Colonic mucosa (tissue), 4 donors: ENCODE measurements at places on chromosomes 6 and 20. TPM values are rescaled to one million over a fixed set of nuclear protein-coding genes. Genes with fewer than 3 reads are reported as not detected.

GRCh38 chr6:53244958-53245357 lies 96.3 kb upstream of the GCM1 start:
- no peak for DNase-seq

DNA sequence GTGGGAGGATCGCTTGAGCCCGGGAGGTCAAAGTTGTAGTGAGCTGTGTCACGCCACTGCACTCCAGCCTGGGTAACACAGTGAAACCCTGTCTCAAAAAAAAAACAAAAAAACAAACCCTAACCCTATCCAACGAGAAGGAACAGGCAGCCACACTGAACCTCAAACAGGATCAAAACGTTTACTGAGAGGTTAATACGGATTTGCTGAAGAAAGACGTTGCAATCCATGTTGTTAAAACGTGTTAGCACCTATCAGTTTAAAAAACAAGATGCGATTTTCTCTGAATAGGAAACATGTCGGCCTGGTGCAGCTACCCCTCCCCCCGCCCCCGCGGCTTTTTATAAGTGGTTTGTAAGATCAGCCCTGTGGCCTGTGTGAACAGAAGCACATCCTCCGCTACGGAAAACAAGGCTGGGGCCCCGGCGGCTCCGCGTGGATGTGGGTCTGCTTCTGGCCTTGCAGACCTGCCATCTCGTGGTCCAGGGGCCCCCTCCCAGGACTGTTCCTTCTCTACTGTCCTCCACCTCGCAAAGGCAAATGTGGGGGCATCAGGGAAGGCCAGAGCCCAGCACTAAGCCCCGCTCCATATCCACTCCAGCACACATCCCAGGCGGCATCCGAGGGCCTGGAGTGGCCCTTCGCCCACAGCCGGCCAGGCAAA lies 11.4 kb downstream of the SLC2A4RG start:
- DNase-seq, result no peak

DNA sequence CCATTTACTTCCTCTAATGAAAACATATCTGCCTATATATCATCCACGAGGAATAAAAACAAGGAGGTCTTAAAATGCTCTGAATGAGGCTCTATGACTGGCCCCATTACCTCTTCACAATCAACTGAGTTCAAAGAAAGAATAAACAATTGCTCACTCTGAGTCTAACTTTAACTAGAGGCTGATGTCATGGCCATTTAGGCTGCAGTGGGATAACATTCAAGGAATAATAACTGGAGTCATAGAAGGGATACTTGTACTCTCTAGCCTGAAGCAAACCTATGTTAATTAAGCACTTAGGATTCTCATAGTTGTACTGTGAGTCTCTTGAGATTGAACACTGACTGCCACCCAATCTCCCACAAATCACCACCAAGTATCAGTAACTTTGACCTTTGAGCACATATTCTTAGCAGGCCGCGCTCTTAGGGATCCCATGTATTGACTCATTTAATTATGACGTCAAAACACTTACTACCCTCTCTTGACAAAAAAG lies 70.2 kb downstream of the PERP start:
- no peak for DNase-seq

DNA sequence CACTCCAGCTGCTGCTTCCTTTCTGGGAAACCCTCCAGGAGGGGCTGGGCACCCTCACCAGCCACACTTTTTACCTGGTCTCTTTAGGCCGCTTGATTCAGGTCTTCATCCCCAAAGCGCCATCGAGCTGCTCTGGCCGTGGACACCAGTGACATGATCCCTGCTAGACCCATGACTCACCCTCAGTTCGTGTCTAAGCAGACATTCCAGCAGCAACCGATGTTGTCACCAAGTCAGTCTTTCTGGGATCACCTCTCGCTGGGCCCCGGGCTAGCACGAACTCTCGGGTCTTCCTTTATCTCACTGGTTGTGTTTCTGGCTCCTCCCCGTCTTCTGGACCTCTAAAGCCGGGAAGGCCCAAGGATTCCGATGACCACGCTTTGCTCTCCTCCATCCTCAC lies 43.0 kb upstream of the GPR31 start:
- DNase-seq, result no peak

Gene WFDC2
- total RNA-seq, result 117 TPM

DNA sequence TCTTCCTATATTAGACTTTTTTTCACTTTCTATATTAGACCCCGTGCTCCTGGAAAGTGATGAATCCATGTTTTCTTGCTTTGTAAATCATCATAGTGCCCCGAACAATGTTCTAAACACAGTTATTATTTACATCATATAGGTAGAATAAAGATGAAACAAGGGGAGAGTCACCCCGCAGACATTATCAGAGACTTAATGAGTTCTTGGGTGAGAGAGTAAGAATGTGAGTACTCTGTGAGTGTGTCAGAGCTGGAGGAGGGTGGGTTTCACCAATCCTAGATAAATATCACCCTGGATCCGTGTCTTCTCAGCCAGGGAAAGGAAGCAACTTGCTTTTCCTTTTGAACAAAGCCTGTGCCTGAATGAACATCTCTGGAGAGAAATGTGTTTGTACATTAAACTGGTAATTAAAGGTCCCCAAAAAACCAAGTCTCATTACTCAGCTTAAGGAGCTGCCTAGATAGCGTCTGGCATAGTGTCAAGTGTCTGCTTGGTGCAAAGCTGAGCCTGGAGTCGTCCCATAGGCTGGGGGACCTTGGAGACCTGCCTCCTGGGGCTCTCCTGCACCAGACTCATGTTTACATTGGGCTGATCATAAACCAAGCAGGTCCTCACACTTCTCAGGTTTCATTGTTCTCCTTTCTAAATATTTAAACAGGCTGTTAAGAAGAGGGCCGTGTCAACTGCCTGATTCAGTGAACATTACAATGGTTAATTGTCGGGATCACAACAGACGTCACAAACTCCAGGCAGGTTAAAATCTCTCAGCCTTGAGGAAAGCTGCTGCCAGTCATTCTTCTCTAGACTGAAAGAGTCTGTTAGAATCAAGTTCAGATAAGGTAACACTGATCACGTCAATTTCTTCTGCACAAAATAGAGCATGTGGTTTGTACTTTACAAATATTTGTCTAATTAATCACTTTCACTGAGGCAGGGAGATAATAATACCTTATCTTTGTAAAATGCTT lies 179.7 kb upstream of the MYLIP start:
- DNase-seq, result peak; percentile 80

DNA sequence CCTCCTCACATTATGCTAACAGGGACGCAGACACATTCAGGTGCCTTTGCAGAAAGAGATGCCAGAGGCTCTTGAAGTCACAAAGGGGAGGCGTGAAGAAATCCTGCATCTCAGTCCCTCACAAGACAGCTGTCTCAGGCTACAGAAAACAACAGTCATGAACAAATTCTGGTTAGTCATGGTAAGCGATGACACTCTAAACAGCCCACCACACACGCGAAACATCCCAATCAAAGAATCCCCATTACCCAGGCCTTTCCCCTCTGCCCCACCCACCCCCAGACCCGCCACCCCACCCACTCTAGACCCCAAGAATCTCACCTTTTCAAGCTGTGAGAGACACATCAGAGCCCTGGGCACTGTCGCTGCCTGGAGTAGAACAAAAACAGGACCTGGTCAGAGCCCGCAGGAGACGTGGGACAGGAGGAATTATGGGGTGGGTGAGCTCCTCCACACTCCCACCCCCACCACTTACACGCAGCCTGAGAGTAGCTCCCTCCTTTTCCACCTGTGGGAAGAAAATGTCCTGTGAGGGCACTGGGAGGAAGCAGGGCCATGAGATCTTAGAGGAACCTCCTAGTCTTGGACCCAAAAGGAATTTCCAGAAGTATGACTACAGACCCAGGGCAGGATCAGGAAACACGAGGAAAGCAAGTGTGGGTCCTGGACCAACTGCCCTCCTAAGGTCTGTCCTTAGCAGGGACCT lies 2.7 kb downstream of the HLA-B start:
- DNase-seq, result no peak

Gene MTFR2
- 9.8 TPM for total RNA-seq

DNA sequence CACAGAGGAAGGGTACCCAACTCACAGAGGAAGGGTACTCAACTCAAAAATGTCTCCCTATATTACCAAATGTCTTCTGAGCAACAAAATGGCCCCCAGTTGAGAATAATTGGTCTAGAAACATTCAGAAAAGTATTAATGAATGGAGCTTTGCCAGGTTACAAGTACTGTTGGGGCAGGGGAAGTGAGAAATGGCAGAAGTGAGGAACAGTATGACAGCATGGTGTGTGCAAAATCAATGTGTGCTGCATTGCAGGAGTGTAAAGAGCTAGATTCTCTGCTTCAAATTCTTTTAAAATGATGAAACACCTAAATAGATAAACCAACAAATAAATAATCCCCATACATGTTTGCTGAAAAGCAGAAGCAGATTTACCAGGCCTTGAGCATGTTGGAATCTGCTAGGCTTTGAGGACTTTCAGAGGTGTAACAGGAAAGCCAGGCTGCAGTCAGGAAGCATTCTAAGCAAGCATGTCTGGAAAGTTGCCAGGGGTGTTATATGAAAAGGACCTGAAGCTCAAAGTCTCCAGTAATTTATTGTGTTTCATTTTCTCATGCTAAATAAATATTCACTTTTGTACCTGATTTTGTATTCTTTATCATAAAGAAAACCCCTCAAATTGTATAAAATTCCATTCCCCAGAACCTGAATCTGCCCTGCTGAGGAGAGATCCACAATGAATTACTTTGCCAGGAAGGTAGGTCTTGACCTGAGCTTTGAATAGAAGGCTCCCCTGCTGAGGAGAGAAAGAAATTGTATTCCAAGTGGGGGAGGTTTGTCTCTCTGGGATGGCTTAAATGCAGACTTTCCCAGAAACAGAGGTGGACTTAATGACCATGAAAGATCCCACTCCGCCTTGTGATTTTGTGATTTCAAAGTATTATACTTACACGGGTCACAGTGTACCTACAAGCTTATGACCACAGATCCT lies 265.0 kb upstream of the MARCKS start:
- peak; percentile 79 for DNase-seq

DNA sequence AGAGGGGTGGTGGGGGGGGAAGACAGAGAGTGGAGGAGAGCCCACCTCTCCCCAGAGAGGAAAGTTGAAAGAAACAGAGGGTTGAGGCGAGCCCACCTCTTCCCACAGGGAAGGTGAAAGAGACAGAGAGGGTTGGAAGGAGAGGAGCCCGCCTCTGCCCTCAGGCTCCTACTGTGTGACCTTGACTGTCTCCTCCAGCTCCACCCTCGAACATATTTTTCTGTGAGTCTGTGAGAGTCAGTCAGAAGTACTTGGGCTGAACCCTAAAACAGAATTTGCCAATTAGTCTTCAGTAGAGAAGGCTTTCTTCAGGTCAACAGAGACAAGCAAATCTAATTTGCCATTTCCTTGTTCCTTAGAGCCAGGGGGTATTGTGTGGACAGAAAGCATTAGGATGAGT lies 153.7 kb upstream of the SNX9 start:
- DNase-seq, result no peak

Gene CST1
- not detected for total RNA-seq

Gene GPR6
- total RNA-seq, result not detected

- DNase-seq, result no peak
These were observed 577.4 kb downstream of the HTR1B start for GRCh38 chr6:76885861-76886301.

DNA sequence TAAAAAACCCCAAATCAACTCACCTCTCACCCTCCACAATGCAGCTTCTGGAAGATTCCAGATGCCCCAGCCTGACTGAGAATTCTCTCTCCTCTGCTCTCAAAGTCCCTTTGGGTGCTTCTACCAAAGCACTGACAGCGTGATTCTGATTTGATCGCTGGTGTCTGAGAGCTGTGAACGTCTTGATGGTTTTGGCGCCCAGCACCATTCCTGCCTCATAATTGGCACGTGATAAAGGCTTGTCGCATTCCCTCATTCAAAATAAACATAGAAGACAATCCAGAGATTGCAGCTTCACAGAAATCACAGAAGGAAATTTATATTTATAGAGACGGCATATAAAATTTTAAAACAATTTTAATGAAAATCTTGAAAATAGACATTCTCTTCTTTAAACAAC lies 24.1 kb upstream of the ECI2 start:
- DNase-seq, result no peak

DNA sequence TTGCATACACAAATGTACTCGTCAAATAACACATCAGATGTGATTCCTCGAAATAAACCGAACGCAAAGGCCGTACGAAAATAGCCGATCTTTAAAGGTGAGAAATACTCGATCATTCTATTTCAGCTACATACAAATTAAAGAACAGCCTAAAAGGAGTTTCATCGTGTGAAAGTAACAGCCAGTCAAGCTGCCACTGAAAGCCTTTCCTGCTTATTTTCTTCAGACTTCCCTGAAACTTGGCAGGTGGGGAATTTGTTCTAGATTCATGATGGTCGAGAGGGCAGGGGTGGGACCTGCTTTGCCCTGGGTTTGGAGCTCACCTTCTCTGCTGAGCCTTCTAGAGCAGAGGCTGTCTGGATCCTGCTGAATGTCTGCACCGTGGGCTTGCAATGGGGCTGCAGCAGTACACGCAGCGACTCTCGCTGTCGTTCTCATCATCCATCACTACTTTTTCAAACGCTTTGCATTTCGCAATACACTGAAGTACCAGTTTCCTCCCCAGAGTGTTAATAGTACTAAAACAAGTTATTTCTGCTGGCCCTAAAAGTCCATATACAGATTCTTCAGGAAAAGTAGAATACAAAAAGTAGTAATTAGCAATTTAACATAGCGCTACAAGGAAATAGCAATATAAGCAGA lies 16.2 kb downstream of the FOXC1 start:
- DNase-seq, result no peak

Gene KHDRBS2
- total RNA-seq, result 0.52 TPM

DNA sequence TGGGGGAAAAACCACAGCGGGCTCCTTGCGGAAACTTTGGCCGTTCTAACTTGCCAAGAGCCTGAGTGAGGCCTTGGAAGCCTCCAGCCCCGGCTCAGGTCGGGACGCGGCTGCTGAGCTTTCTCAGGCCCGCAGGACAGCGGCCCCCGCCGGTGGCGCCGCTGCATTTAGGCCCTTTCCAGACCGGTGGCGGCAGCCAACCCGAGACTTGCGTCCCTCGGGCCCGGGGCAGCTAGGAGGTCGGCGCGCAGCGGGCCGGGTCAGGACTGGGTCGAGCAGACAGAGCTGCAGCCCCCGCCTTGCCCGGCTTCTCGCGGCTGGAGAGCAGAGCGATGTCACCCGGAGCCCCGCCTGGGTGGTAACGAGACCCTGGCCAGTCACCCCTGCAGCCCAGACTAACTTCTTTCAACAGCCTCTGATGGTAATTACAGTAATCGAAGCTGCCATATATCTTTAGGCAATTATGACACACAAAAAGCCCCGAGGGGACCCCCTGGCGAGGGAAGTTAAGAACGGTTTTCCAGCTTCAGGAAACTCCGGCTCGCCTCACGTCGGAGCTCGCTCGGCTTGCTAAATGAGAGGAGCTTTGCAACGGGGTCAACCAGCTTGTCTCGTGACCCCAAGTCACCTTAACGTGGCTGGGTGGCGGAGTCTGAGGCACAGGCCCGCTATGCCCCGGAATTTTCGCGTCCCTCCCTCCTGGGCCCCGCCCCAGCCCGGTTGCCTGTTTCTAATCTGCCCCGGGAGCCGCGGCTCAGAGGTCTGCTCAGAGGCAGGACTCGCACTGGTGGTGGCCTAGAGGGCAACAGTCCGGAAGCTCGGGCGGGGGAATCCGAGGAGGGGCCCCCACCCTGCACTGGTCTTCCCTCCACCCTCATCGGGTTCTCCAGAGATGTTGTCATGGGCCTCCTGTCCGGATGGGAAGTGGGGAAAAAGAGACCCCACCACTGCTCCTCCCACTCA lies 3.0 kb downstream of the NR2E1 start:
- DNase-seq, result no peak
